Natural killer cell (primary cell): ENCODE measurements at places on chromosomes 5 and 9. TPM values are rescaled to one million over a fixed set of nuclear protein-coding genes. Genes with fewer than 3 reads are reported as not detected.

Gene C1QTNF2
- total RNA-seq = not detected

Gene PTGR1
- total RNA-seq = not detected

Gene SLC22A5
- total RNA-seq = 5.0 TPM

Gene ST8SIA4
- 36.3 TPM for total RNA-seq

Gene PHF24
- not detected for total RNA-seq

Gene PKN3
- total RNA-seq = 4.5 TPM

Gene NUTM2G
- total RNA-seq = not detected

Gene SAXO1
- 0.28 TPM for total RNA-seq
